Esophagus squamous epithelium (tissue), 5 donors: ENCODE measurements at places on chromosomes 5 and 9.

DNA sequence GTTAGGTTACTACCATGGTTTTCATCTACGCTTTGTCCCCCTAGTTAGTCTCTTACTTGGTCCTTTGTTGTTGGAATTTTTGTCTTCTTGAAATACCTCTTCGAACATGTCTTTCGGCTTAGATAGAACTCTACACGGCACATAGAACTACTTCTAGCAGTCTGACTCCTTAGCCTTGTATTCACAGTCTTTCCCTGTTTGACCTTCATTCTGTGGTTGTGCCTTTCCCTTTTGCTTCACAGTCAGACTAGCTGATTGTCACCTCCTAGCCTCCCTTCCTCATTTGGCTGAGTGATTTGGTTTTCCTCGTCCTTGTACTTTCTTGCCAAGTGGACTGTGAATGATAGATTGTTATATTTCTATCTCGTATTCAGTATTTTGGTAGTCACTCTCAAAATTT lies 10.7 kb downstream of the SMAD5 start:
- DNase-seq: no peak

- DNase-seq: no peak
These were observed 686.7 kb downstream of the ISL1 start for GRCh38 chr5:52069997-52070396.

GRCh38 chr5:80246995-80247729 lies 8.7 kb downstream of the SERINC5 start:
- DNase-seq: no peak

DNA sequence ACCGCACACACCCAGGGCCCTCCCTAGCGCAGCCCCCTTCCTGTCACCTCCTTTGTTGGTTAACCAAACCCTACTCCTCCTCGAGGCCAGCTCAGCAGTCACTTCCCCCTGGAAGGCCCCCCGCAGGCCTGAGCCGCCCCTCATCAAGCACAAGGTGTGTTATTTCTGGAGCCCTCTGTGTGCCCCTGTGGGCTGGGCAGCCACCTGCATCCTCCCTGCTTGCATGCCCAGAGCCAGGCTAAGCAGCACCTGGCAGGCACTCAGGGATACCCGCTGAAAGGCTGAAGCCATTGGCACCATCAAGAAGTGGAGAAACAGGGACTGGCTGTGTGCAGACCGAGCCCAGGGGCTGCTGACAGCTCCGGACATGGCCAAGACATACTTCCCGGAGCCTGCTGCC lies 121.8 kb downstream of the ZNF354C start:
- no peak for DNase-seq

- DNase-seq: no peak
These were observed 80.7 kb downstream of the PTPDC1 start for GRCh38 chr9:94164806-94165549.

GRCh38 chr9:72193478-72193881 lies 44.2 kb downstream of the GDA start:
- DNase-seq: no peak

DNA sequence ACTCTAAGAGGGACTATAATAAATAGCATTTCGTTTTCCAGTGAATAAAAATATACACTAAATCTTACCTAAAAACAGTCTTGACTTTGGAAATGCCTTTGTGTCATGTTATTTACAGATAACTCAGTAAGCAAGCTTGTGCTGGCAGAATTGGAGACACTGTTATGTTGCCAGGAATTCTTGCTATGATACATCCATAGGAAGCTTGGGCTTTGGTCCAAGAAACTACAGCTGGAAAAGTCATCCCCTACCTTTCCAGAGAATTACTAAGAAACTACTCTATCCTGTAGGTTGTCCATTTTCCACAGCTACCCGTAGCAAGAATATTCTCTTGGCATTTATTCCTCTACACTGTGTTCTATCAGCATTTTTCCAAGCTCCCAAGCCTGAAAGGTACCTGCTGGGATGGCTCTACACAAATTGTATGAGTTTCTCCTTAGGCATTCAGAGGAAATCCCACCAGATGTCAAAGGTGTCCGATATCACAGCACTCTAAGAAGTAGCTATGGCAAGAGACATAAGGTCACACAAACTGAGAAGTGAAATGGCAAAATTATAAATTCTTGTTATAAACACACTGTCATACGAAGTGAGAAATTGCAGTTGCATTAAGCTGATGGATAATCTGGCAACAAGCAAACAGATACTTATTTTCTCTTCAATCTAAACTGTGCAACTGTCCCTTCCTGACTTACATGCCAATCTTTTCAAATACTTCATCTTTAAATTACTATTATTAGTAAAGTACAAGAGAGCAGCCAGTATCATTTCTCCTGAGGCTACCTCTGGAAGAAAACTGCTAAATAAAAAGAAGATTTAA lies 68.5 kb downstream of the MCTP1 start:
- DNase-seq: no peak

- DNase-seq: no peak
These were observed 18.5 kb upstream of the UBAC1 start for GRCh38 chr9:135979547-135980166.

GRCh38 chr9:15741015-15741414 lies 188.2 kb downstream of the CCDC171 start:
- no peak for DNase-seq

DNA sequence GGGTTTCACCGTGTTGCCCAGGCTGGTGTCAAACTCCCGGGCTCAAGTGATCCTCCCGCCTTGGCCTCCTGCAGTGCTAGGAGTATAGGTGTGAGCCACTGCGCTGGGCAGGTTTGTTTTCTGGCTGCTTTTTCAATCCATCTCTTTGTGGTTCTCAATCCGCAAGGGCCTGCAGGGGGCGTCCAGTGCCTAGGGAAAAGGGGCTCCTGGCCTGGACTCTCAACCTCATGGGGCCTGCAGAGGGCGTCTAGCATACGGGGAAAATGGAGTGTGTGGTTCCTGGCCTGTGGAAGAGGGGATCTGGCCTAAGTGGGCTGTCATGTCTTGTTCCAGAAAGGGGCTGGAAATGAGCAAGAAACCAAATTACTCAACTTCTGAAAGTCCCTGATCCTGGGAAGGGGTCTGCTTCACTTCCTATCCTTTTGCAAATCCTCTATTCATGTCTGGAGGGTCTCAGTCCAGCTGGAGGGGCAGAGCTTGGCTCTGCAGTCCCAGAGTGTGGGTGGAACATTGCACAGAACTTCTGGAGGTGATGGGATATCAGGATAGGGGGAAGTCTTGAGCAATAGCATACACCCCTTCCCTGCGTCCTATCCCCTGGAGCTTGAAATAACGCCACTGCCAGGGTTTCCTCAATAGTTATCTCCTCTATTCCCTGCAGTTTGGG lies 12.7 kb upstream of the CCL27 start:
- DNase-seq: no peak

GRCh38 chr9:131585375-131585774 lies 40.1 kb downstream of the PRRT1B start:
- no peak for DNase-seq

GRCh38 chr9:114560956-114561355 lies 26.6 kb upstream of the ATP6V1G1 start:
- DNase-seq: no peak

DNA sequence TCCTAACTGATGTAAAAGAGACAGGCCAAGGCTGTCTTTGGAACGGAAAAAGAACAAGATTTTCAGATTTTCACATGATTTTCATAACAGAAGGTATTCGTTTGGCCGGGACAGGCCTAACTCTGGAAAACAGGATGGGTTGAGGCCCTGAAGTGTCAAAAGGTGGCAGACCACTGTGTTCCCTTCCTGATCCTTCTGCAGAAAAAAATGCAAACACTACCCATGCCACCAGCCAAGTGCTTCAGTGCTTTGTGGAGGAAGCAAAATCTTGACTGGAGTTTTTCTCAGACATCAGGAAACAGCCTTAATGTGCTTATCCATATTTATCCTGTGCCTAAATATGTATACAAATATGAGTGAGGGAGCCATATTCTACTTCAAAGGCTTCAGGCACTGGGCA lies 113.5 kb upstream of the IL6ST start:
- no peak for DNase-seq
